ENCODE measurements at places on chromosomes 4 and X. TPM values are rescaled to one million over a fixed set of nuclear protein-coding genes. Genes with fewer than 3 reads are reported as not detected.

Gene NAT8L
- total RNA-seq = 0.33 TPM

Gene ATP2B3
- total RNA-seq = 0.27 TPM

Gene RGN
- 10.3 TPM for total RNA-seq

Gene UGT2B11
- not detected for total RNA-seq

Gene BMX
- total RNA-seq = 3.8 TPM

Gene CXCL13
- total RNA-seq = not detected

Gene GBA3
- not detected for total RNA-seq

Gene TRIM2
- 27.6 TPM for total RNA-seq

Gene TEX11
- total RNA-seq = not detected

Gene RTL5
- 12.0 TPM for total RNA-seq

Gene SPACA5
- not detected for total RNA-seq

Gene FBXL5
- total RNA-seq = 81.1 TPM

Gene ANXA10
- total RNA-seq = not detected

Gene SPANXN4
- not detected for total RNA-seq

Gene VCX3A
- not detected for total RNA-seq

Gene SHISA3
- total RNA-seq = 2.1 TPM

Gene TMPRSS11A
- not detected for total RNA-seq

Gene FGD1
- total RNA-seq = 12.5 TPM

Gene FHIP1A
- total RNA-seq = 2.8 TPM

Gene XAGE1A
- not detected for total RNA-seq

Gene ZNF674
- 5.1 TPM for total RNA-seq

Gene FAM241A
- total RNA-seq = 8.9 TPM

Gene FGFBP1
- total RNA-seq = not detected
